ENCODE measurements at places on chromosomes 12 and 14.

- DNase-seq, result no peak
Measured at GRCh38 chr12:56267443-56268071, 815 bp downstream of the COQ10A start.

GRCh38 chr12:104605685-104606084 is 148.9 kb downstream of the CHST11 start:
- no peak for DNase-seq

DNA sequence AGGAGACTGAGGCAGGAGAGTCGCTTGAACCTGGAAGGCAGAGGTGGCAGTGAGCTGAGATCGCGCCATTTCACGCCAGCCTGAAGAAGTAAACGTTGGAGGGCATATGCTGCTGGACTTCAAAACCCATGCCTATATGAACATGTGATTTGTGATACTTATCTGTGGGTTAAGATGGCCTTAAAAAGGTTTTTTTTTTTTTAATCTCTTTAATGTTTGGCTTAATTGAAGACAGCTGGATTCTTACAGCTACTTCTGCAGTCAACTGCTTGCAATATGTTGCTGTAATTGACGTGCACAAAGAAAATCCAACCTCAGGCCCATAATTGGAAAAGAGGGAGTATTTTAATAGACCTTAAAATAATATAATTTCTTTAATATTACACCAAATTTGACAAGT is 1.5 kb upstream of the B3GNT4 start:
- no peak for DNase-seq

DNA sequence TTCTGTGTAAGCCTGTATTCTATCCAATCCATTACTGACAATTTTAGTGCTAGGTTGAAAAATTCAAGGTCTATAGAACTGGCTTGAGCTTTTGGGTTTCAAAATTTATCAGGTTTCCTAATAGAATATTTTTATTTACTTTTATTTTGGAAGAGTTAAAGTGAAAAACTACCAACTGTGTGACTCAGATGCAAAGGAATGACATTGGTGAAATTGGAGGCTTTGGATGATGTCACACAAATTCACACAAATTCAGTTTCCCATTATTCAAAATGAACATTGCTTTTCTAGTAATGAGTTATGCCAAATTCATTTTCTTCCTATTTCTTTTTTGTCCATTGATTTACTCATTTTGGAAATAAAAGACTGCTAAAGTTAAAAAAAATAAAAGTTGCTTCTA is 186.9 kb downstream of the ALX1 start:
- DNase-seq, result no peak

GRCh38 chr12:46459111-46459510 is 86.5 kb upstream of the SLC38A2 start:
- no peak for DNase-seq

- DNase-seq, result no peak
Measured at GRCh38 chr12:108596854-108597558, 878 bp downstream of the TMEM119 start.

GRCh38 chr12:42923583-42923982 is 334.0 kb upstream of the PRICKLE1 start:
- DNase-seq, result no peak

GRCh38 chr14:34081576-34082136 is 130.8 kb upstream of the EGLN3 start:
- no peak for DNase-seq

DNA sequence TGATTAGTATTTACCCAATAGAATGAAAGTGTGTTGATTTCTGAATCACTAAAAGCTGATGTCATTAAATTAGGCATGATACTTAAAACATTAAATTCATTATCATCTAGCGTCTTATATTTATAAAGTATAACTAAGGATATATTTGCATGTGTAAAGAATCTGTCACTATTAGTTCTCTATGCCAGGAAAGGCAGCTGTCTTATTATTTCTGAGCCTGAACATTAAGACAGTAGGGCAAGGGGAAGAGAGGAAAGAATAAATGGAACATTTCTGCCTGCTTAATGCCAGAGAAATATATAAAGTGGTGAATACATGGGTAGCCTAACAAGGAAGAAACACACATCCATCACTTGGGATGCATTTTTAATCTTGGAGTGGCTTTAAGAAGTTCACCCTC is 965.1 kb upstream of the TMEM132C start:
- DNase-seq, result no peak

GRCh38 chr12:75543529-75543928 is 32.1 kb upstream of the KRR1 start:
- DNase-seq, result no peak

DNA sequence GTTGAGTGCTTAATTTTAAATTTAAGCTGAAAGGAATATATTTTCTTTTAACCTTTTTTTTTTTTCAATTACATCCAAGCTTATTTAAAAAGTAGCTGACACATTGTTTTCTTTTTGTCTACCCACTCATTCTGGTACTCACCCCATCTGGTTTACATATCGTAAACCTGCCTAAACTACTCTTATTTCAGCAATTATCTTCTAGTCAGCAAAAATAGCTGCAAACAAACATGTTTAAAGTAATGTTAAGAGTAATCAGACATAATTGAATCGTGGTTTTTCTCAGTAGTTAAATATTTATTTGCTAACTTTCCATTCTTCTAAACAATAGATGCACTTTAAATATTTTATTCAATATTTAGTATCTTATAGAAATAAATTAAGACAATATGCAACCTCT is 492.7 kb upstream of the MGAT4C start:
- DNase-seq, result no peak

- DNase-seq, result no peak
Measured at GRCh38 chr12:51098611-51099010, 15.2 kb upstream of the CSRNP2 start.

- DNase-seq, result no peak
Measured at GRCh38 chr14:87935886-87936285, 57.1 kb downstream of the GALC start.

GRCh38 chr12:12427568-12427967 is 70.7 kb downstream of the BORCS5 start:
- DNase-seq, result no peak

DNA sequence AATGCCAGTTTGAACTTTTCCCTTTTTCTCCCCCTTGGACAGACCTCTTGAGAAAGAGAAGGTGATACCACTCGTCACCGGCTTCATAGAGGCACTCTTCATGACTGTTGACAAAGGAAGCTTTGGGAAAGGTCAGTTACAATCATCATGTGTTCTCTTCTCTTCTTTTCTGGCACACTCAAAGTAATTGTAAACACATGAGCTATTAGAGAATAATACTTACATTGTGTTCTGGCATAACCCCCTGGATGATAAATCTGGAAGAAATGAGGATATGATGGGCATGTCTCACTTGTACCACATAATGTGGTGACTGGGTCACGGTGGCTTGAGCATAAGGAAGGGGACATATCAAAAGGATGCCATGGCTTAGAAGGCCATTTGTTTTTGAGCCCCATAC is 20.0 kb downstream of the UTP20 start:
- DNase-seq, result no peak

DNA sequence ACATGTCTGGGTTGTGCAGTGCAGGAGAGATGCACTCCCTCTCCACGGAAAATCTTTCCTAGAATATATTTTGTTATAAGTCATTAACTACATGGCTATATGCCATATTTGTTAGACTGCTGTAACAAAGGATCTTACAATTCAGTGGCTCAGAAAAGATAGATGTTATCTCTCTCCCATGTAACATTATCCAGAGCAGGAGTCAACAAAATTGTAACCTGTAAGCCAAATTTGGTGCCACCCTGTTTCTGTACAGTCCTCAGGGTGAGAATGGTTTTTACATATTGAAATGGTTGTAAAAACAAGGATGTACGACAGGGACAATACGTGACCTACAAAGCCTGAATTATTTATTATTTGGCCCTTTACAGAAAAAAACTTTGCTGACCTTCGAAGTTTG is 155.5 kb downstream of the KIF21A start:
- no peak for DNase-seq

DNA sequence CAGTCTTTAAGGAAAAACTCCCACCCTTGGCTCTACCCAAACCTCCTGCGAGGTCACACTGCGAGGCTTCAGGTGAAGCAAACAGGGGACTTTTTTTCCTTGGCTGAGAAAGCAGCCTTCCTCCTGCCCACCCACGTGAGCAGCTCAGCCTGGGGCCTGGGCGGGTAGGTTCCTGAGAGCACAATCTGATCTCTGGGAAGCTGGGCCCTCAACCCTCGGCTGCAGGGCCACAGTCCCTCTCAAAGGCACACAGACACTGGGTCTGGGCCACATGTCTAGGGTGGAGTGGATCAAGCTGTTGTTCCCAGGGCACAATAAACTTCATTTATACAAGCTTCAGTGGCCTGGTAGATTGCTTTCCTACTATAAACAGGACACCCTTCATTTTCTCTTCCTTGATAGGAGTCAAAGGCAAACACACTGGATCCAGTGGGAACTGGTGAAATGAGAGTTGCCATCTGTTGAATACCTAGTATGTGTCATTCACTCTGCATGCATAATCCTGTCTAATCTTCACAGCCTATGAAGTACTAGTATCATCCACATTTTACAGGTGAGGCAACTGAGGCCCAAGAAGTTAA is 41.3 kb upstream of the PNMA1 start:
- no peak for DNase-seq

- no peak for DNase-seq
Measured at GRCh38 chr14:69713993-69714679, 52.8 kb upstream of the SRSF5 start.

DNA sequence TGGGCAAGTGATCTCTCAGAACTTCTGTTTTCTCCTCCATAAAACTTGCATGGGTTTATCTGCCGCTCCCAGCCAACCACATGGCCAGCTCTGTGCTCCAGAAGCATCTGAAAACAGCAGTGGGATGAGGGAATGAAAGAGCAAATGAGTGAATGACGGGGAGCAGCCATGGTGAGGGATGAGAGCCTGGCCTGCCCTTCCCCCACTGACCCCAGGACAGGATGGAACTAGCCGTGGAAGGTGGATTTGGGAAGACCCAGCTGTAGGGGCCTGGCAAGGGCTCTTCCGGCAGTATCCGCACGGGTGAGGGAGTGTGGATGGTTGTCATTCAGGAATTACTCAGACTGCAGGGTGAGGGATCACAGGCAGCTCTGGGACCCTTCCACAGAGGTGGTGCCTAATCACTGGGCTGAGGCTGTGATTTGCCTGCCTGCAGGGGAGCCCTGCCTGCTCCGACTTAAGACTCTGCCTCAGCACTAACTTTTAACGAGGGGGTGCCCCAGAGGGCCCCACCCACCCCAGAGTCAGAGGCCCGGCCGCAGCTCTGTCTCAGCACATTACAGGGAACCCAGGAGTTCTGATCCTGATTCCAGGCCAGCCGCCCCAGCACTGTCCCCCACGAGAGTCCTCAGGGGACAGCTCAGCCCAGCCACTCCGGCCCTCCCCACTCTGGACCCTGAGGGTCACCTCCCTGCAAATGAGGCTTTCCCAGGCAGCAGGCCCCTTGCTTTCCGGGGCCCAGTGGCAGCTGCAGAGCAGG is 136.8 kb upstream of the C14orf180 start:
- no peak for DNase-seq

DNA sequence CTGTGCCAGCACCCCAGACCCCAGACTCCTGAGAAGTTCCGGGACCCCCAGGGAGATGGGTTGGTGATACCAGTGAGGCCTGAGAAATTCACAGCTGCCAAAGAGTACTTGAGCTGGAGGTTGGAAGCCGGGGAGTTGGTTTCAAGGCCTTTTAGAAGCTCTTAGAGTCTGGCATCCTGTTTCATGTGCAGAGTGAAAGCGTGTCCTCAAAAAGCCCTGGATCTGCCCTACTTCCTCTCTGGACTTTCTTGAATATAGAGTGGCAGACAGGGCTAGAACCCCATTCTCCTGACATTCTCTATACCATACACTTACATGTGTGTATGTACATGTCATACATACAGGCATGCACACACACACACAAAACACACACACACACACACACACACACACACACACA is 31.3 kb upstream of the PPM1A start:
- DNase-seq, result no peak

DNA sequence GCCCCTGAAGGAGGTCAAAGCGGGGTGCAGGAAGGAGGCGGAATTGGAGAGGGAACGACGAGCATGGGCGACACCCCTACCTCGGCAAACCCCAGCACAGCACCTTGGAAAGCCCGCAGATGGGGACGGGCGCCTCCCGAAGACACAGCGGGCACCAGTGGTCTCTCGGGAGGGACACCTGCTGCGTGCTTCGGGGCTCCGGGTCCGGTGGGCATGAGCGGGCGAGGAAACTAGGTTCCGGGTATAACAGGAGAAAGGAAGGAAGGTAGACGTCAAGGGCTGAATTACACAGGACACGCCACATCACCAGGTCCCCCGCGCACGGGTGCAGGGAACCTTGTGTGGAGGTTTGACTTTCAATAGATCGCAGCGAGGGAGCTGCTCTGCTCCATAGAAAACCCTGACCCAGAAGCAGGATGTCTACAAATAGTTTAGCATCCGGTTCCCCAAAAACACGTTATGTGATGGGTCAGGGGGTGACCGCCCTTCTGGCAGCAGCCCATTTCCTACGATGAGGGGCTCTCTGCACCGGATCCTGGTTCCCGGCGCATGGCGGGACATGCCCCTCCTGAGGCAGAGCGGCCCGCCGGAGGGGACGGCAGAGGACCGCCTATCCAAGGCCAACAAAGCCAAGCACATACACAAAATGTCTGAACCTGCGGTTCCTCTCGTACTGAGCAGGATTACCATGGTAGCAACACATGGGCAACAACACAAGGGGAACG is 196.9 kb downstream of the ALG10 start:
- no peak for DNase-seq

Data from posterior cingulate gyrus (tissue), 11 donors.